CD8-positive, alpha-beta T cell (primary cell): ENCODE measurements at places on chromosomes 13 and 19.

DNA sequence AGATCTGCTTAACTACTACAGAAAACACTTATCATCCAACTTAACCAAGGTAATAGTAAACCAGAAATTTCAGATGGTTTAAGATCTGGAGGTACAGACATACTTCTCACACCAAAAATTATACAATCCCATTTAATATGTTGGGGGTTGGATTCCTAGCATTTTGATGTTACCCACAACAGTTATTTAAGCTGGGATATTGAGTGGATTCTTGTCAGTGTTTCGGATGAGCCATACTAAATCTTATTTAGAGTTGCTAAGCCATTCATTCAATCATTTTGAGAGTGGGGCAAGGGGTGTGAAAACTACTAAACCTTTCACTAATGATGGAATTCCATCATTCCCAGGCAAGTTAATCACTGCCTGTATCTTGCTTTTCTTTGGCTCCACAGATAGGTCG lies 40.6 kb downstream of the KATNAL1 start:
- no peak for DNase-seq

DNA sequence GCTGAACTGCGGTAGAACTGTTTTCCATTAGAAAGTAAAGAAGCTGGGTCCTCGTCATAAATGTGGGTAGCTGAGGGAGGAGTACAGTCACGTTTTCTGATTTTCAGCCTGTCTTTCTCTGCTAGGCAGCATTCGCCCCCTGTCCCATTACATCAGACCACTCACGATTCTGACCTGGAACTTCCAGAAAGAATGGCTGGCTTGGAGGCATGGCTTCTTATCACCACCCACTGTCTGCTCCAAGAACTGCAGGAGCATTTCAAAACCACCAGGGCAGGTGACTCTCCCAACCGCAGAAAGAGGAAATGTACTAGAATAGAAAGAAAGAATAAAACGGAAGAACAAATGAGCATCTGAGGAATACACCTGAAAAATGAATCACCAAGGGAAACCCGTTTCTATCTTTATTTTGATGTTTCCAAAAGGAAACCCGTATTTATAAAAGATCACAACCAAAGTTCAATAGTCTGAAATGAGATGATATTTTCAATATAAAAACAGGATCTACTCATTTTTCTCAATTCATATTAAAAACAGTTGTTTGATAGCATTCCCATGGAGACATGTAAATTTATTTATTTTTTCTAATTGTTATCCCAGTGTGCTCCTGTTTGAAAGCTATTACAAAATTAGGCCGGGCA lies 22.1 kb upstream of the POMP start:
- peak; percentile 53 for DNase-seq

DNA sequence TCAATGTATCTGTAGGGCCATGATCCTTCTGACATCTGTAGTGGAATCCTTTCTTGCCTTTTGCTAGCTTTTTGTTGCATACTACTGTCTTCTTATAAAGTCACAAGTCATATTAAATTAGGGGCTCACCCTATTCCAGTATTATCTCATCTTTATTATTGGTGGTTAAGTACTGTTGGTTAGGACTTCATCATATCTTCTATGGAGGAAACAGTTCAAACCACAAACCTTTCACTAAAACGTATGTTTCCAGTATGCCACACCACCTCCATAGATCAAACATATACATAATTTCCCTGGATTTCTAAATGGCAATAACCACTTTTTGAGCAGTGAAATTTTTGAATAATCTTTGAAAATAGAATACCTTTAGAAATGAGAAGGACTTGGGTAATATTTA lies 62.8 kb upstream of the PCDH9 start:
- DNase-seq = no peak

- DNase-seq = no peak
Measured at GRCh38 chr19:7932930-7933300, 7.0 kb upstream of the CTXN1 start.

GRCh38 chr13:25268561-25268960 lies 18.7 kb downstream of the MTMR6 start:
- no peak for DNase-seq

DNA sequence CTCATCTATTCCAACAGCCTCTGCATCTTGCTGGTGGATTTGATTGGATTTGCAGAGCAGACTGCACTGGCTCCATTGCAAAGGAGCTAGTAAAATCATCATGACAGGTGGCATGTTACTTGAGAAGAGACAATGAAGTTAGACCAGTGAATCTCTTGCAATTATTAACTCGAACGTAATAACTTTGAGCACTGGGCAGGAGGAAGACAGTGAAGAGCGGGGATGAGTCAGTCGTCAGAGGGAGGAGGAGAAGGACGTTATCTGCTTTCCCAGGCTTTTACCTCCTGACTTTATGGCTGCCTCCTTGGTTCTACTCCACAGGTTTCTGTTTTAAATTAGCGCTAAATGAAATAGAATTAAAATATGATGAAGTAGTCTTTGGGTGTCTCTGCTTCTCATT lies 257.8 kb upstream of the IPO5 start:
- no peak for DNase-seq

DNA sequence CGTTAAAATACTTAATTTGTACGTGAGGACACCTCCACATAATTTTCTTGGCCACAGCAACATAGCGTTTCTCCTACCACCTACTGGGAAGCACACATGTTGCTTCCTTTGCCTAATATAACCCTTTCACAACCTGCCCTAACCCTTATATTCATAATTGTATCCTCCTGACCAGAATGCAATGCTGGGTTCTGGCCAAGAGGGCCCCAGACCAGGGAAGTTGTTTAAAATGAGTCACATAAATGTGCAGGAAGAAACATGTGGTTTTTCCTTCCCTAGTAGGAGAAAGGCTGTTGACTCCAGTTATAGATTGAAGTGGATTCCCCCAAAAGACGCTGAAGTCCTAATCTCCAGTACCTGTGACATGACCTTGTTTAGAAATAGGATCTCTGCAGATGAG lies 187.3 kb downstream of the NUFIP1 start:
- no peak for DNase-seq

DNA sequence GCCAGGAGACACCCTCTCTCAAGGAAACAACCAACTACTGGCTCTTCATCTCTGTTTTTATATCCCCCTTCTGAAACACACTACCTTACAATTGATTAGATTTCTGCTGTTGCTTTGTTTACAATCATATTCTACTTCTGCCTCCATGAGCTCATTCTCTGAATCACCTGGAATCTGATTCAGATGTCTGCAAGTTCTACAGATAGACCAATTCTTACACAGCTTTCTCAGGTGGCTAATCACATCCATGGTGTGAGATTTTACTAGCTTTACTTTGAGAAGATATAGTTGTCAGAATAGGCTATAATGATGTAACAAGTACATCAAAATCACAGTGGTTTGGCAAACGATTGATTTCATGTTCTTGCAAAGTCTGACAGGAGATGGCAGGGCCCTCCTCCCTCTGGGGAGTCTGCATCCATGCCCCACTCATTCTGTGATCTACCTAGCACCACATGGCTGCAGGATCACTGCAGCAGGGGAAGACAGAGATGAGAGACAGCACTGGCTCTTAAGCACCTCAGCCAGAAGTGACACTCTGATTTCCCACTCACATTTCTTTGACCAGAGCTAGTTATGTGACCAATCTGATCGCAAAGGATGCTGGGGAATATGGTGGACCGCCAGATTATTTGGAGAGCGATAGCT lies 243.7 kb downstream of the FOXO1 start:
- no peak for DNase-seq

- no peak for DNase-seq
Measured at GRCh38 chr19:39727070-39727800, 10.6 kb downstream of the CLC start.

DNA sequence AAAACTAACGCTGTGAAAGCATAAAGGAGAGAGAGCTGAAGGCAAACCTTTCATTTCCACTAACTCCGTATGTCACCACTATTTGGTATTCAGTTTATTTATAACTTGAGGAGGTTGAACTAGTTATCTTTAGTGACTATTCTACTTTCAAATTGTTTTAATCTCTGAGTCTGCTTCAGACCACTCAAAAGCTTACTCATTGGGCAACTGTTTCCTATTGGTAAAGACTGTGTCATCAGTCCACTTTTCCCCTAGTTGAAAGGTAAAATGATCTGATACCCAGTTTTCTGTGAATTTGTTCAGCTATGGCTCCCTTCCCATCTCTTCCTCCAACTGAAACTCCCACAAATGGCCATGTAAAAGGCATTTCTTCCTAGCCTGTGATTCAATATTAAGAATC lies 39.1 kb downstream of the TEX26 start:
- no peak for DNase-seq

DNA sequence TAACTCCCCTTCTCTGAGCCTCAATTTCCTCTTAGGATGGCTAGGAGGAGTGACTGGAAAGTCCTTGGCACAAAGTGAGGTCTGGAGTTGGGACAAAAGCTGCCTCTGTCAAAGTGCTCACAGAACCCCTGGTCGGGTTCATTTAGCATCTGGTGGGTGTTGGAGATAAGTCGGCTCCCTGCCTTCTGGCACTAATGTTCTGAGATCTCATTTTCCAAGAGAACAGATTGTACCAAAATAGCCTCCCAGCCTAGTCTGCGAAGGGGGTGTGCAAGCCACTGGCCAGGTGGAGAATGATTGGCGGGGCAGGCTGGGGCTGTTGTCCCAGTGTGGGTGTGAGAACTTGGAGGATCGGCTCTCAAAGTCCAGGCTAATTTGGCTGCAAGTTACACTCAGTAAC lies 20.7 kb upstream of the NWD1 start:
- DNase-seq = no peak

- no peak for DNase-seq
Measured at GRCh38 chr13:80428349-80429096, 87.6 kb upstream of the SPRY2 start.

DNA sequence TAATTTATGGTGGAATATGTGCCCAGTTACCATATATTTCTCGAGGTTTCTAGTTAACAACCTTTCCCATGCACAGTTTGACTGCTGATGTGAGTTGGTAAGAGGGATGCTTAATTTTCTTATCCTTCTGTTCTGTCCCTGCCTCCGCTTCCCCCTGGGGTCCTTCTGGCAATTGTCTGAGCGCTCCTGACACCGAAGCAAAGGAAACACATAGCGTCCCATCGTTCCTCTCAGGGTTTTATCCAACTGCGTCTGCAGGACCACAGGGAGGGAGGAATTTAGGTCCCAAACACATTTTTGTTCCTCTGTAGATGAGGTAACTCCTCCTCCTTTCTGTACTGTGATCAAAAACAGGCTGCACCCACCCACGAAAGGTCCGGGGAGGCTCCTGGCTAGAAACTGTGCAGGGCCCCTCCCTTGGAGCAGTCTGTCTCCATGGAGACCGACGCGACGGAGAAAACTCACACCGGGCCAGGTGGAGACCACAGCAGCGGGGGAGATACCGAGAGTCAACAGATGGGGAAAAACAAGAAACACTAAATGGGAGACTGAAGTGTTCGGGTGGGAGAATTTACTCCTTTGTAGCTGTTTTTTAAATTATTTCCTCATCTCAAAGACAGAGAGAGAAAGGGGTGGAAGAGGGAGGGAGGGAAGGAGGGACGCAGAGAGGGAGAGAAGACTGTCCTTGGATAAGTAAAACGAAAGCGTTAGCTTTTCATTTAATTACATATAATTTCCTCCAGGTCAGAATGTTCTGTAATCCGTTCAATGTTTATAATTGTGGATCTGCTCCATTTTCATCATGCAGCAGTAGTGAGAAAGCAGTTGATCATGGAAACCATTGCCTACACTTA lies 191.8 kb upstream of the NBEA start:
- no peak for DNase-seq

DNA sequence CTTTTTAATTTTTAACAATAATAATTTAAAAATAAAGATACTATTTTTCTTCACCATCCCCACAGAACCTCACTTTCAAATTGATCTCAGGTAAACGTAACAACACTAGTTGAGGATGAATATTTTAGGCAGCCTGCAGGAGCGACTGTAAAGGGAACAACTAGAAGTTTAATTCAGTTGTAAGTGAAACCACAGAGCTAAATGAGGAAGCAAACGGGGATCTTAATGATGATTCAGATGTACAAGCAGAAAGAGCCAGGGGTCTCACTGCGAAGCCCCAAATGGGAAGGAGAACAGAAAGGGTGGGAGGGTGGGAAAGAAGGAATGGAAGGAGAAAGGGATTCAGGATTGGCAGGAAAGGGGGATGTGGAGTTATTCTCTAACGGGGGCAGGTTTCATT lies 54.6 kb upstream of the RAP2A start:
- no peak for DNase-seq

- DNase-seq = no peak
Measured at GRCh38 chr13:76014406-76015318, 378.5 kb downstream of the LMO7 start.

- DNase-seq = no peak
Measured at GRCh38 chr13:105377452-105377851, 1158.0 kb downstream of the EFNB2 start.

GRCh38 chr19:17847538-17848366 lies at the start of gene JAK3:
Gene JAK3 (minus strand): TSS chr19:17847982. CDS start chr19:17844417, 3,565 bp downstream.
- peak; percentile 83 for DNase-seq

GRCh38 chr13:109228211-109228610 lies 558.2 kb downstream of the IRS2 start:
- DNase-seq = no peak

- DNase-seq = no peak
Measured at GRCh38 chr19:14112051-14112808, 5.3 kb downstream of the PRKACA start.

GRCh38 chr19:46634045-46634655 lies 1.9 kb downstream of the GNG8 start:
- peak; percentile 92 for DNase-seq

GRCh38 chr13:40230833-40231266 lies 435.6 kb downstream of the FOXO1 start:
- no peak for DNase-seq

DNA sequence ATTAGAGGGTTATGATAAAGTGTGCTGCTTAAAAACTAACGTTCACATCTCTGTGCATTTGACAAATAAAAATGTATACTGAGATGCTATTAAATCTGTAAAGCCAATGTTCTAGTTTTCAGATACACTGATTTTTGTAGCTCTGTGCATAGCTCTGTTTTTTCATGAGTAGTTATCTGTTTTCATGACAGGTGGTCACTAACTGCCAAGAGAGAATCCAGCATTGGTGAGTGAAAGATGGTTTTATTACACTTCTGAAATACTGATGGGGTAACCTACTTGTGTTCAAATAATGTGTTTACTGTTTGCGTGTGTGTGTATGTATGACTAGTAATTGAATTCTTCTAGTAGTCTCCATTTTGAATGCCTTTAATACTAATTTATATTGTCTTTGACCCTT lies 29.0 kb downstream of the URI1 start:
- no peak for DNase-seq

GRCh38 chr13:111115061-111115964 lies at the start of gene ARHGEF7:
Gene ARHGEF7 (plus strand): TSS chr13:111115310. CDS start chr13:111115527, 217 bp downstream.
- DNase-seq = peak; percentile 11

GRCh38 chr19:18373892-18374629 lies 11.9 kb upstream of the GDF15 start:
- DNase-seq = peak; percentile 66

DNA sequence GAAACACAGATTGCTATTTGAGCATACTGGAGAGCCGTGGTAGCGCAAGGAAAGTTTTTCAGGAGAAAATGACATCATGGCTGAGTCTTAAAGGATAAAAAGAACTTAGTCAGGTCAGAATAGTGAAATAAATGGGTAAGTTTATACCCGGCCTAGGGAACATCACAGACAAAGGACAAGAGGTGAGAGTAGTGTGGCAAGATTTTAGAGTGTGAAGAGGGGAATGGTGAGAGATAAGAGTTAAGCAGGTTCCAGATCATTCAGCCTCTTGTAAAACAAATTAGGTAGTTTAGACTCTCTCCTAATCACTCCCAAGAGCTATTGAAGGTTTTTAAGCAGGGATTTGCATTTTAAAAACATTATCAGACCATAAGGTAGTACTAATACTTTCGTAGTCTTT lies 116.0 kb upstream of the MAB21L1 start:
- no peak for DNase-seq

- no peak for DNase-seq
Measured at GRCh38 chr19:58387338-58388174, 487 bp downstream of the RPS5 start.

GRCh38 chr19:49453757-49454240 lies 774 bp downstream of the ALDH16A1 start:
- no peak for DNase-seq
